ENCODE measurements at places on chromosomes 4 and X. TPM values are rescaled to one million over a fixed set of nuclear protein-coding genes. Genes with fewer than 3 reads are reported as not detected.

The PAGE2 gene
- not detected for total RNA-seq

GRCh38 chrX:69120476-69120875 is 44.8 kb downstream of the PJA1 start:
- no peak for DNase-seq

The FHDC1 gene
- total RNA-seq, result 6.7 TPM

The SGMS2 gene
- total RNA-seq, result 85.8 TPM

- DNase-seq, result no peak
Observed at GRCh38 chrX:18937173-18937572, 46.7 kb downstream of the PHKA2 start.

The PSAPL1 gene
- total RNA-seq, result not detected

The UGT2B15 gene
- total RNA-seq, result not detected

GRCh38 chr4:33060674-33061542 is 2340.7 kb downstream of the PCDH7 start:
- DNase-seq, result no peak

- DNase-seq, result no peak
Observed at GRCh38 chrX:27599928-27600327, 9.8 kb downstream of the DCAF8L2 start.

GRCh38 chr4:173167758-173168395 is 734 bp upstream of the GALNT7 start:
- peak; percentile 85 for DNase-seq

DNA sequence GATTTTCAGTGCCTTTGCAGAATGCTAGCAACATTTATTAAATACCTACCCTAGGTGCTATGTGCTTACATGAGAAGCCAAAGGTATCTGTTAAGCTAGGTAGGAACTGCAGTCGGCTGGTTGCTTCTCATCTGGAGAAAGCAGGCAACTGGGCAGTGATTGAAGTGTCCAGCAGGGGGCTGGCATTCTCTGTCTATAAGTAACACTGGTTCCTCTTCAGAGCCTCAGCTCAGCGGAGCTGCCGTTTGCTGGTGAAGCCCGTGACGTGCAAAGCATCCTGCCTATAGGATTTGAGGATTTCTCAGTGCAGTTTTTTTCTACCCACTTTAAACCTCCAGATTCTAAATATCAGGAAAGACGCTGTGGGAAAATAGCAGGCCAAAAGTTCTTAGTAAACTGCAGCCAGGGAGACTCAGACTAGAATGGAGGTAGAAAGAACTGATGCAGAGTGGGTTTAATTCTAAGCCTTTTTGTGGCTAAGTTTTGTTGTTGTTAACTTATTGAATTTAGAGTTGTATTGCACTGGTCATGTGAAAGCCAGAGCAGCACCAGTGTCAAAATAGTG is at the start of gene GRPR:
Gene GRPR (plus strand): TSS at position 344 of the 565 bp plus-strand sequence. CDS start 389 bp downstream, outside the sequence.
- peak; percentile 83 for DNase-seq

- DNase-seq, result no peak
Observed at GRCh38 chrX:2425286-2426071, 75.3 kb downstream of the DHRSX start.

GRCh38 chr4:174009686-174010451 is 273.6 kb downstream of the FBXO8 start:
- peak; percentile 40 for DNase-seq

DNA sequence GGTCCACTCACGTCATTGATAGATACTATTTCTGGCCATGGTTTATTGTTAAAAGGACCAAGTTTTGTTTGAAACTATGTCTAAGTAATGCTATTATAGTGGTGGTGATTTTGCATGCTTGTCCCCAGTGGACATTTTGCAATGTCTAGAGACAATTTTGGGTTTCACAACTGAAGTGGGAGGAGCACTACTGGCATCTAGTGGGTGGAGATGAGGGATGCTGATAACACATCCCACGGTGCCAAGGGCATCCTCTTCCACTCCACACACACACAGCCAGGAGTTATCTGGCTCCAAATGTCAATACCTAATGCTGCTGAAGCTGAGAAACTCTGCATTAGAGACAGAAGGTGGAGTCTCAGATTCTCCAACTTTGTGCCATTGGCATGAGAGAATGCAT is 131.2 kb downstream of the FRMPD4 start:
- DNase-seq, result no peak

- DNase-seq, result no peak
Observed at GRCh38 chr4:56253666-56254305, 133.5 kb downstream of the AASDH start.

DNA sequence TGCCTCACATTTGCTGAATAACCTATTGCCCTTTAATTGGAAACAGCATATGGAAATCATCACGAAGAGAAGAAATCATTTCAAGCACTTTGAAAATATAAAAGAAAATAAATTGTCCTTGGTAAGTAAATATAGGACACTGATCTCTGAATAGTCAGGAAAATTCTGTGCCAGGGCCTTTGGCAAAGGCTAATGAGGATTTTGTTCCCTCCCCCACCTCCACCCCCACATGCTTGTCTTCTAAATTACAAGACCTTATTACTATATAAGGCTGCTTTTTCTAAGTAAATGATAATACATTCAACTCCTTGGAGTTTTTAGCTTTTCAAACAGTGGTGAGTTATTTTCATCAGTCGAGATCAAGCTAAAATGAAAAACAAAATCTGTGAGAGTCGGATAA is 15.8 kb downstream of the SYNPO2 start:
- DNase-seq, result no peak

- DNase-seq, result no peak
Observed at GRCh38 chr4:108840426-108840975, 77.6 kb upstream of the ETNPPL start.

The NEUROG2 gene
- total RNA-seq, result not detected

The GAB1 gene
- total RNA-seq, result 101 TPM

DNA sequence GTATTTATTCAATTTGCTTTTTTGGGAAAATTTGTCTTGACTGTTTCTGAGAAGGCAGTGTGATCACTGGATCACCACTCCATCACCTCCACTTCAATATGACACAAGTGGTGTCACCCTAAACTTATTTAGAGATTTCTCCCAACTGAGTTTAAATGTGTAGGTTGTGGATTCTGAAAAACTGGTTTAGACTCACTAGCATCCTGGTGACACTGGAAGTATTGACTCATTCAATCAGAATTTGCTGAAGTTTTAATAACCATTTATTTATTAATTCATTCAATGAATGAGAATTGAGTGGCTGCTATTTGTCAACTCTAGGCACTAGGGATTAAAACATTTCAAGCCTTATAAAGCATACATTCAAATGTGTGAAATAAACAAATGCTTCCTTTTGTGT is 819.1 kb upstream of the EPHA5 start:
- DNase-seq, result no peak

The AKAP4 gene
- not detected for total RNA-seq

GRCh38 chrX:150767475-150768131 is 74.4 kb downstream of the MTMR1 start:
- DNase-seq, result no peak

Data from stomach (tissue), 19 donors.